SW 1271 (cell line): ENCODE measurements at places on chromosomes 7 and 10.

GRCh38 chr10:63206576-63206975, 73.4 kb downstream of the NRBF2 start:
- no peak for DNase-seq

DNA sequence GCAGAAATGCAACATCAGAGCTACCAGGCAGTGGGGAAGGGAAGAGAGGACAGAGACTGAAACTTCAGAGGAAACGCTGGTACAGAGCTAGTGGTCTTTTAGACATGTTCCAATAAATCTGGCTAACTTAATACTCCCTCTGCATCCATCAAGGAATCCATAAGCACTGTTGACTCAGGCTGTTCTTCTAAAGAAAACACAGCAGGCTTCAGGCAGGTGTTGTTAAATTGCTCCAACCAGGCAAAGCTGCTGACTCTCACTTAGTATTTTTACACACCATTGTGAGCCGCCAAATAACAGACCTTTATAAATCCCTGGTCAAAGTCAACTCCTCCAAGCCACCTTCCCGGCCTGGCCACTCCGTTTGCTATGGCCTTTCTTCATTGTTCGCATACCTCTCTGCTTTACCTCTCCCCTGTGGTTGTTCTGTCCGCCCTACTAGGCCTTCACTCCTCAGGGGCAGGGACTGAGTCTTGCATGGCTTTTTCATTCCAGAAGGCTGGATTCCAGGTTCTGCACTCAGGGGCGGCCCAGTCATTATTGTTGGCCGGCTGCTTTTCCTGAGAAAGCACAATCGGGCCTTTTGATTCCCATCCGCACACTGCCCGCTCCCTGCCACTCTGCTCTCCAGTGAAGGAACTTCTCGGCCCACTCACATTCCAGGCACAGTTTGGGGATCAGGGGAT, 18.4 kb downstream of the CREB3L2 start:
- no peak for DNase-seq

DNA sequence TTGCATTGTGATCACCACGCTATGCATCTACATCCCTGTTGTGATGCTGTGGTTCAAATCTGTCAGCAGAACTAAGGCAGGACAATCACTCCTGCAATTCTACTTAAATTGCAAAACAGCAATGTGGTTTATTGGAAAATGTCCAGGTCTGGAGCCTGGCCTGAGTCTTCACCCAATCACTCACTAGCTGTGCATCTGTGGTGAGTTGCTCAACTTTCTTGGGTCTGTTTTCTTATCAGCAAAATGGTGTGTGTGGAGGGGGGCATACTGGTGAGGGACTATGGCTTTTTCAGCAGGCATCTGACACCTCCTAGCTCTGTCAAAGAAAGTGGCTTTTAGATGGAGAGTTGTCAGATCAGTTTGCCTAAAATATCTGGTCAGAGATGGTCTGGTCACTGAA, 108.3 kb upstream of the FEZF1 start:
- DNase-seq = no peak

- no peak for DNase-seq
Measured at GRCh38 chr10:93968540-93968945, 25.2 kb upstream of the PLCE1 start.

- no peak for DNase-seq
Measured at GRCh38 chr10:68826764-68827591, at the start of gene STOX1. Gene STOX1, plus strand, starts transcription at chr10:68827531. Its CDS starts 93 bp downstream, at chr10:68827624.

GRCh38 chr7:86282014-86282682, 361.6 kb upstream of the GRM3 start:
- no peak for DNase-seq

GRCh38 chr7:73373741-73374140, 45.8 kb downstream of the FKBP6 start:
- no peak for DNase-seq

DNA sequence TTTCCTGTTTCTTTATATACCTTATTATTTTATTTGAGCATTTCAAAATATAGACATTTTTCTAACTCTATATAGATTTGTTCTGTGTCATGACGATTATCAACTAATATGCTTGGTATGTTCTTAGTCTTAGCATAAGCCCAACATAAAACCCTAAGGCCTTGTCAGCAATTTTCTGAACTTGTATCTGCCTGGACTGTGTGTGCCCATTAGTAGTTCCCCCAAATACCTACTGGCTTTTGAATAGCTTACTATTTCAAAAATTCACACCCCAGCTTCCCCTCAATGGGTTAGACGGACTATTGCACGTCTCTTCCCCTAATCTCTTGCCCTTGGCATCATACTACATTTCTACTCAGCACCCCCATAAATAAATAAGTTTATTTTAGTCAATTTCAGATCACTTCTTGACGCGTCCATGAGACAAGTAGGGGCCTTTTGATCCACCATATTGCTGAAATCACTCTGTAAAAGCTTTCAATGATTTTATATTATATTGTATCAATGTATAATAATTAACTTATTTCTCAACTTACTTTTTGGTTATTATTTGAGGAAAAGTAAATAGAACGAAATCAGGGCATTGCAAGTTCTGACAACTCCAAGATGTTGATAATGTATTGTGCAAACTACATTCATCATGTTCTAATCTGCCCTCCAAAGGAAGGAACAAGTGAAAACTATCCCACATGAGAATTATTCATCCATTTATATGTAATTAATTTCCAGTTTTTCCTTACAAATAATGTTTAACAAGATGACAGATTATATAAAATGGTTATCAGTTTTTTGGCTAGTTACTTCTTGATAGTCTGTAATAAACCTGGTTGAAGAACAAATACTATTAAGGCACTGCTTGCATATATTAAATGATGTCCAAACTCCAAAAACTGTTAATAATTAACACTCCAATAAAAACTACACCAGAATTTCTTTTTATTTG, 1.1 kb upstream of the AKR1C3 start:
- no peak for DNase-seq

DNA sequence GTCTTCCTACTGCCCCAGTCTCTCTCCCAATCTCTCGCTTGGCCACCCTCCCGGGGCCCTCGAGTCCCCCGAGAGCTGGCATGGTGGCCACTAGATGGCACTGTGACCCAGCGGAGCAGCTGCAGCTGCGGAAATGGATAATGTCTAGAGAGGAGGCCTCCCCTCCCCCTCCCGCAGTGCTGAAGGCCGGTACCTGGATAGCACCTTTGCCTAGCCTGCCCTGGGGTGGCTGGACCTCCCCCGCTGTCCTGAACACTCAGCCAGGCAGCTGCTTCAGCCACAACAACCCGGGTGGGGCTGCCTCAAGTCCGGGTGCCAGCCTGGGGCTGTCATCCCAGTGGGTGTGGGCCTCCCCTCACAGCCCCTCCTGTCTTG, 65.2 kb downstream of the GOLGA7B start:
- DNase-seq = no peak

DNA sequence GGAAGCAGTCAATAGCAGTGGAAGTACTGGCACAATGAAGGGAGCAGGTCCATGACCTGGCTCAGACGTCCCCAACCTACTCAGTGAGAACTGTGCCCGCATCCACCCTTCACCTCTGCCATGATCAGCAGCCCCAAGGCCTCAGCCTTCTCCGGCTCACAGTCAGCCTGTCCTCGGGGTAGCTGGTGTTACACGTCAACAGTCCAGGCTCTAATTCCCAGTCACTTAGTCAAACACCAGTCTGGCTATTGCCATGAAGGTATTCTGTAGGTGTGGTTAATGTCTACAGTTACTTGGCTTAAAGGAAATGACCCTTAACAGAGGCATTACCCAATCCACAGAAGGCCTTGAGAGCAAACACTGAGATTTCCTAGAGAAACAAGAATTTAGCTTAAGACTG, 49.1 kb downstream of the GRB10 start:
- DNase-seq = no peak

GRCh38 chr7:157480371-157481050, 143.7 kb downstream of the DNAJB6 start:
- no peak for DNase-seq

DNA sequence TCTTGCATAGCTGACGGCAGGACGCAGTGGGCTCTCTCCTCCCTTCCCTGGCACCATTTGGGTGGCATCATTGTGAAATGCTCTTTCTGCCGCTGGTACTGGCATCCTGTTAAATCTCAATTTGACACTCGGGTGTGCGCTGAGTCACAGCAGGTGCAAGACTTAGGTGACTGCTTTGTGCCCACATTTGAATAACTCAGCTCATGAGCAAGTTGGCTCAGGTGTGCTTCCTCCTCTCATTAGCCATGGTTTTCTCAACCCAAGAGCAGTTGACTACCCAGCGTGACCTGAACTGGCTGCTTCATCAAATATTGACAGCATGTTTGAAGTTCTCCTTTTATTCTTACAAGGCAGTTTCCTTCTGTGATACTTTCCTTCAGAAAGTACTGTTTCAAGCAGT, 24.6 kb upstream of the NFE2L3 start:
- DNase-seq = no peak

DNA sequence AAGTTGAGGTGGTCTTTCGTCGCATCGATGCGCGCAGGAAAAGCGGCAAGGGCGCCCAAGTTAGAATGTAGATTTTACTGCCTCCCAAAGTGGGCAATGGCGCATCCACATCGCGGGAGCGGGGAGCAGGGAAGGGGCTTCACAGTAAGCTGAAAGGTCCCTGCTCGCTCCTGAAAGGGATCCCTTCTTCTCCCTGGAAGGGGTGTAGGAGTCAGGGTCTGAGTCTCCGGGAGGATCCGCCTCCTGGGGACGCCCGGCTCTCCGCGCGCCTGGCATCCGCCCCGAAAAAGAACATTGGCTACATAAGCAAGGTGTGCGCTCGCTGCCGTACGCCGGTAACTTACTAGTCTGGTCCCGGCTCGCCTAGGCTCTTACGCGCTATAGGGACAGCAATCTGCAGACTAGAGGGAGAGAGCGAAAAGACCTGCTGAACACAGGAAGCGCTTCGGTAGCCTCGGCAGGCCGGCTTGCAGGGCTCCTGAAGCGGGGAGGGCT, 804 bp downstream of the UNC5B start:
- no peak for DNase-seq

DNA sequence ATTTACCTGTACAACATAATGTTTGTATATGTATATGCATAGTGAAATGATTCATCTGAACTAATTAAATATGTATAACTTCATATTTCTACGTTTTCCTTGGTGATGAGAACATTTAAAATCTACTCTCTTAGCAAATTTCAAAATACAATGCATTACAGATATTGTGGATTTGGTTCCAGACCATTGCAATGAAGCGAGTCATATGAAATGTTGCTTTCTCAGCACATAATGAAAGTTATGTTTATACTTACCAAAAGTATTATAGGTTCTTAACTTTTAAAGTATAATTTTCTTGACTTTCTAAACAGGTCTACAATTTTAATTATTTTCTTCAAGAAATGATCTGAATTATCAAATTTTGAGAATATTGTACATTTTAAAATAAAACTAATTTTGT, 189.2 kb downstream of the CSTF2T start:
- no peak for DNase-seq

- DNase-seq = no peak
Measured at GRCh38 chr10:3295582-3296151, 123.1 kb upstream of the PITRM1 start.

GRCh38 chr10:123156078-123156477, 1.9 kb downstream of the BUB3 start:
- DNase-seq = peak; percentile 4

GRCh38 chr7:68429411-68430117, 1168.7 kb upstream of the AUTS2 start:
- no peak for DNase-seq

DNA sequence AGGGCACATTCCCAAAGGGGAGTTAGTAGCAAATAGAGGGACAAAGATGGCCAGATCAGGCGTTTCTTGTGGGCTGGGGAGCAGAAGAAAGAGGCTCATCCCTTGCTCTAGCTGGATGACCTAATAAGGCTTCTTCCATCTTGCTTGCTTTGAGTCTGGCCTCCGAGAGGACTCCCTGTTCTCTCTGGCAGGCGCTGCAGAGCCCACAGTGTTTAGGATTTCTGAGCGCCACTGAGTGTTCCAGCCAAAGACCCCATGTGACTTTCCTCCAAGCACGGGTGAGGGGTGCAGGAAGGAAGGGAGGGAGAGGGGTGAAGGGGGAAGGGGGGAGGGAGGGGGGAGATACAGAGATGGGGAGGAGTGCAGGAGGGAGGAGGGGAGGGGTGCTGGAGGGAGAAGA, 203.8 kb upstream of the SVIL start:
- no peak for DNase-seq

- DNase-seq = no peak
Measured at GRCh38 chr7:98352621-98353020, 48.3 kb downstream of the BAIAP2L1 start.

- no peak for DNase-seq
Measured at GRCh38 chr7:116971869-116972268, 18.6 kb downstream of the ST7 start.

GRCh38 chr7:31047313-31048146, 4.6 kb upstream of the ADCYAP1R1 start:
- DNase-seq = no peak

GRCh38 chr7:158054081-158054480, 533.5 kb downstream of the PTPRN2 start:
- DNase-seq = no peak

- DNase-seq = no peak
Measured at GRCh38 chr7:137519947-137520346, 176.4 kb upstream of the PTN start.

GRCh38 chr7:50227726-50228125, 76.8 kb upstream of the IKZF1 start:
- DNase-seq = no peak

DNA sequence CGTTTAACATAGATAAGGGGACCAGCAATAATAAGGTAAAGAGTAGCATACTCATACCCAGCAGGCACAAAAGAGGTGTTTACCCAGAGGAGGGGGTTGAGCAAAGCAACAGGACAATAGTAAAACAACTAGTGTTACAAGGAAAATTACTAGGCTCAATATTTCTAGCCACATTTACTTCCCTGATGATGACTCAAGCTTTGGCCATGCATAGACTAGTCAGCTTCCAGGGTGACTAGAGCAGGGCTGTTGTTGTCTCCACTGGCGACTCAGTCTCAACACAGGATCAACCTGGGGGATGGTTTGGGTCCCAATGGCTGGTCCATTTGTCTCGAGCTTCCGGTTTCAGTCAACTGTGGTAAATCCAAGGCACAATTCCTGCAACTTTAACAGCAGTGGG, 217.7 kb upstream of the KCND2 start:
- no peak for DNase-seq

DNA sequence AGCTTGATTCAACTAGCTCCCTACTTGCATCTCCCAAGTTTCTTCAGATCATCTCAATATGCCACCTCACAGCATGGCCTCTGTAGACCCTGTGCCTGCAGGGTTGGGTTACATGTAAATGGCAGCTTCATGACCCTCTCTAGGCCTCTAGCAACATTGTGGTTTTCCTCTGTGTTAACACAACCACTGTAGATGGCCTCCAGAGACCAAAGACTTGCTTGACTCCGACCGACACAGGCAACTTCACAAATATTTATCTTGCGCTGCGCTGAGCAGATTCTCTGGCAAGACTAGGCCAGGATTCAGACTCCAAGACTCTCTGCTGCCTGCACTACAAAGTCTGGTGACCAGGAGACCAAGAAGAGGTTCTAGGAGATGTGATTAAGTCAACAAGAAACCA, 75.9 kb downstream of the CNOT4 start:
- DNase-seq = no peak

GRCh38 chr10:107081644-107082043, 82.9 kb downstream of the SORCS1 start:
- DNase-seq = no peak
